ENCODE measurements at places on chromosomes 5 and 9.

GRCh38 chr5:10467281-10468198, 25.9 kb downstream of the ROPN1L start:
- DNase-seq = no peak

DNA sequence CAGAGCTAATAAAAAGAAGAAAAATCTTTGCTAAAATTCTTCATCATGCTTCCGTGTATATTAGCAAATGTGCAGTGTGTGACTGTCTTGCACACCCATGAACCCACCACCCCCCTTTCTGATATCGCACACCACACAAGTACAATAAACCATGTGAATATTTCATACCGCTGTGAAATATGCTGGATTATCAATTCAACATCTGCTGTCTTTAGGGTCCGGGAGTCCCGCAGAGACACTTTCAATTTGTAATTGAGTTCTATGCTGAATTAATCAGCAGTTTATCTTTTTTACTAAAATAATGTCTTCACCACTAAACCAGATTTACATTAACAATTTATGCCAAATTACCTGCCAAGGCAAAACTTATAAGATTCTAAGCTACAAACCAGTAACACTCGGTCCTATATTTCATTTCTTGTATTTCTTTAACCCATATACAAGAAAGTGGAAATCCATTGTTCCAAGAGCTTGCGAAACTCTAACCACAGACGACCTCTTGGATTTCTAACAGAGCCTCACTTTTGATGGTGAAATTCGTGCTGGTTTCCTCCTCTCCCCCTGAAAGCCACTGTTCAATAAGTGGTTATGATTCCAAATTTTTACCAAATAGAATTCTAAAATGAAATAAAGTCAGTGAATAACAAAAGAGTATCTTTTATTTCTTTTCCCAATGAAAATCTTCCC, 44.2 kb downstream of the PSMB7 start:
- no peak for DNase-seq

- no peak for DNase-seq
These were observed 397.8 kb downstream of the TLE4 start for GRCh38 chr9:79969393-79970145.

- DNase-seq = peak; percentile 11
These were observed 135.4 kb downstream of the WDR41 start for GRCh38 chr5:77356740-77357139.

- DNase-seq = no peak
These were observed 58.8 kb downstream of the MROH2B start for GRCh38 chr5:41012318-41012717.

DNA sequence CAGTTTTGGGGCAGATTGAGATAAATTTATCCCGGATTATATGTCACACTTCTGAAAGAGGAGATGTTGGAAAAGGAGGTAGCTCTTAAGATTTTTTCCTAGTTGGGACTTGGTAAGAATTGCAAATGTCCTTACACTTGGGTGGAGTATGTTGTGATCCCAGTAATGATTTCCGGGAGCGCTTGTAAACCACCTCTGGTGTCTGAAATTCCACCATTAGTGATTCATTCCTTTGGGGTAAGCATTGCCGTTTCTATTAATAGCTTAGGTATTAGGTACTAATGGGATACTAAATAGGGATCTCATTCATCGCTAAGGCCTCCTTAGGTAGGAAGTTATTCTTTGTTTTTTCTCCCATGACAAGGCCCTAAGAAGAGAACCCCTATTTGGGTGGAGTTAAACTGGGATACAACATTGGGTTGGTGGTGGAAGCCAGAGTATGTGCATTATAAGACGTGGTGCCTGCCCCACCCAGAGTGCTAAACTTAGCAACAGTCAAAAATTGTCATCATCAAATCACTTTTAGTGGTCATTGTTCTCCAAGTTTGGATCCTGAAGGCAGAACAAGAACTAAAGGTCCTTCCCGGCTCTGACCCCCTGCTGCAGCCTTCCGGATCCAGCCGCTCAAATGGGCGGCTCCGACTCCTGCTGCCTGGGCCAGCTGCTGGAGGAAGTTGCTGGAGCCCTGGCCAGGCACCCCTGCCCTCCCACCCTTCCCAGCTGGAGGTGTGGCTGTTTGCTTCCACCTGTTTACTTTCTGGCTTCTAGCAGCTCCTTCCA, 31.7 kb upstream of the DAB2IP start:
- no peak for DNase-seq

GRCh38 chr9:122095010-122095767, 2.1 kb upstream of the TTLL11 start:
- peak; percentile 54 for DNase-seq

GRCh38 chr9:135724186-135724787, 22.3 kb downstream of the KCNT1 start:
- DNase-seq = no peak

GRCh38 chr9:37408933-37409710, 13.4 kb upstream of the GRHPR start:
- DNase-seq = peak; percentile 43

- no peak for DNase-seq
These were observed 212.9 kb downstream of the ACTL7B start for GRCh38 chr9:108642871-108643270.

DNA sequence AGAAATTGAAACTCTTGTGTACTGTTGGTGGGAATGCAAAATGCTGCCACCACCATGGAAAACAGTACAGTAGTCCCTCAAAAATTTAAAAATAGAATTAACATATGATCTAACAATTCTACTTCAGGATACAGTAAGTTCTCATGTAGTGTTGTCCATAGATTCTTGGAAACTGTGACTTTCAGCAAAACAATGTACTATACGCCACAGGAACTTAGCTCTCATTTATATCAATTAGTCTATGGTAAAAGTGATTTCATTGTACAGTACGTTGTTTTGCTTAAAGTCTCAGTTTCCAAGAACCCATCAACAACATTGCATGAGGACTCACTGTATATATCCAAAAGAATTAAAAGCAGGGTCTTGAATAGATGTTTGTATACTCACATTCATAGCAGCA, 233.5 kb upstream of the GAS1 start:
- no peak for DNase-seq

- peak; percentile 64 for DNase-seq
These were observed 166.8 kb downstream of the ARHGEF28 start for GRCh38 chr5:73792687-73793320.

DNA sequence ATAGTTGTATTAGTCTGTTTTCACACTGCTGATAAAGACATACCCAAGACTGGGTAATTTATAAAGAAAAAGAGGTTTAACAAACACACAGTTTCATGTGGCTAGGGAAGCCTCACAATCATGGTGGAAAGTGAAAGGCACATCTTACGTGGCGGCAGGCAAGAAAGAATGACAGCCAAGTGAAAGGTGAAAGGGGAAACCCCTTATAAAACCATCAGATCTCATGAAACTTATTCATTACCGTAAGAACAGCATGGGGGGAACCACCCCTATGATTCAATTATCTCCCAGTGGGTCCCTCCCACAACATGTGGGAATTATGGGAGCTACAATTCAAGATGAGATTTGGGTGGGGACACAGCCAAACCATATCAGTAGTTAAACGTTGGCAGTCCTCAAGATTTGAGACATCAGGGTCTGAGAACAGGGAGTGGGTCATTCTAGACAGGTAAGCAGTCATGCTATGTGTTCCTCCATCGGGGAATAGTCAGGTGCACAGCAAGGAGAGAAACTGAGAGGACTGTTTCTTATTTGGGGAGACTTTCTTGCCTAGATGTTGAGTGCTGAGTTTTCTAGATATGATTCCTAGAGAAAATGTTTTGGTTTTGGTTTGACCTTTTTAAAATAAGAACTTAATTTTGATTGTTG, 45.8 kb upstream of the ENTREP1 start:
- peak; percentile 7 for DNase-seq

- DNase-seq = no peak
These were observed 103.3 kb downstream of the AUH start for GRCh38 chr9:91258451-91258850.

DNA sequence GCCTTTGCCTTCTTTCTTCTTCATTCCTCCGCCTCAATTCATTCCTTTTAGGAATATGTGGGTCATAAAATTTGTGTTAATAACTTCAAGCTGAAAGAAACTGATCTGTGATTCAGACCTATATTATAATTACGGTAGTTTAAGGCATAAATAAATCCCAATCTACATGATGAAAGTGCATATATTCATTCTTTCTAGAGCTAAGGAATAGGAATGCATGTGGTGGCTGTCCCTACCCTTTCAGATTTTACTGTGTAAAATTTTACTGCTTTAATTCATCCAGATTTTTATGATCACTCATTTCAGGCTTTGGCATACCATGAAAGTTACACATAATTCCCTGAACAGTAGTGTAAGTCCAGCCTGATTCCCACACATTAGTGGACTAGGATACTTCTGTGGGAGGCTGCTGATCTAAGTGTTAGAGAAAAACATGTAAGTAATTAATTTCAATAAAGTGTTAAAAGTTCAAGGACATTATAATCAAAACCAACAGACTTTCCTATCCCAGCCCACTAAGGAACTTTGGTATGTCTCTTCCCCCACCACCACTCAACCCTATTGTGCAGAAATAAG, 83.1 kb downstream of the HINT1 start:
- no peak for DNase-seq

GRCh38 chr9:112129246-112129645, 45.9 kb downstream of the SUSD1 start:
- DNase-seq = no peak

DNA sequence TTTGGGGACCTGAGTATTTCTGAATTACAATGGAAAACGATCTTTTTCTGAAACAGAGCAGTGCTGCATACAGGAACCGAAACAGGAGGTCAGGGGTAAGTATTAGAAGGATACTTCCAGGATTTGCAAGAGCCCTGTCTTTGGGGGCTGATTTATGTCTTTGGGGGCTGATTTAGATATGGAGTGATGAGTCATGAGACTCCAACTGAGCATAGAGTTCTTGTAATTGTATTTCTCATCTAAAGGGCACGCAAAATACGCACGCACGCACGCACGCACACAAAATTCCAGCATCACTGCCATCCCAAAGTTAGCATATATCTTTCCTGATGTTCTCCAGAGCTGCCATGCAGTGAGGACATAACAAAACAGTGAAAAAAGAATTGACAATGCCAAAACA, 414.8 kb upstream of the CCNH start:
- no peak for DNase-seq

DNA sequence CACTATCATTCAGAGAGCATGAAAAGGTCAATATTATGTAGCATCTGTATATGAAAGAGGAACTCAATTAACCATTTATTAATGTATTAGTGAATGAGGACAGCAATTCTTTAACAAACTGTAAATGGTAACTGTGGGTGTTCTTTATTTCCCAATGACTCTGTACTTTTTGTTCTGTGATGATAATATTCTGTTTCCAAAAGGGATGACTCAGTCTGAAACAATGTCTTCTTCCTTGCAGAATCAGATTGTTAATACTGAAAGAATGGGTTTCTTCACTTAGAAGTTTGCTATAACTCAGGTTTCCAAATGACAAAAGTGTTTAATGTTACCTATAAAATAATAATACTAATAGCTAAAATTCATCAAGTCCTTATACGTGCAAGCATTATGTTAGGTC, 1518.7 kb upstream of the WWC1 start:
- no peak for DNase-seq

DNA sequence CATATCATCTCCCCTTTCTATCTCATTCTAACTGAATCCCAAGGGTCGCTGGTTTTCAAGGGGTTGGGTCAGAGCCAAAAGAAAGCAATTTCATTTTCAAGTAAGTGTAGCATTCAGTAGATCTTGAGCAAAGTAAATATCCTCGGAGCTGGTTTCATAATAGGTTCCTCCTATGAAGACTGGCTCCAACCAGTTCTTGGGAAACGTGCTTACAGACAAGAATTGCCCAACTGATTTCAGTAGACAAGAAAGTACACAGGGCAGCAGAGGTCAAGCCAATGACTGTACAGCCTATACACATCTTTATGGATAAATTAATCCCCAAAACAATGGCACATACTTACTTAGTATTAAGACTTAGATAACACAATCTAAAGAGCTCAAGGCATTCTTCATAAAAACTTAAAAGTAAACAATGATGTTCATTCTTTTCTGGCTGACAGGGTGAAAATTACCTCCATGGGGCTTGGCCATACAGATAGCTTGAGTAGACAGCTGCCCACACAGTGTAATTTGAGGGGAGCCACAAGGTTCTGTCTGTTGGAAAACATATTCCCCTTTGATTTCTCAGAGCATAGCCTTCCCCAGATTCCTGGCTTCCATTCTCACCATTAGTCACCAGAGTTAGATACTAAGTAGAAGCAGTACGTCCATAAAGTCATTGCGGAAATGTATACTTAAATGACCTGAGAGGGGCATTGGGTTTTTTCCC, 163.9 kb downstream of the ARRDC3 start:
- no peak for DNase-seq

- DNase-seq = no peak
These were observed 15.0 kb downstream of the FER start for GRCh38 chr5:108762660-108763059.

DNA sequence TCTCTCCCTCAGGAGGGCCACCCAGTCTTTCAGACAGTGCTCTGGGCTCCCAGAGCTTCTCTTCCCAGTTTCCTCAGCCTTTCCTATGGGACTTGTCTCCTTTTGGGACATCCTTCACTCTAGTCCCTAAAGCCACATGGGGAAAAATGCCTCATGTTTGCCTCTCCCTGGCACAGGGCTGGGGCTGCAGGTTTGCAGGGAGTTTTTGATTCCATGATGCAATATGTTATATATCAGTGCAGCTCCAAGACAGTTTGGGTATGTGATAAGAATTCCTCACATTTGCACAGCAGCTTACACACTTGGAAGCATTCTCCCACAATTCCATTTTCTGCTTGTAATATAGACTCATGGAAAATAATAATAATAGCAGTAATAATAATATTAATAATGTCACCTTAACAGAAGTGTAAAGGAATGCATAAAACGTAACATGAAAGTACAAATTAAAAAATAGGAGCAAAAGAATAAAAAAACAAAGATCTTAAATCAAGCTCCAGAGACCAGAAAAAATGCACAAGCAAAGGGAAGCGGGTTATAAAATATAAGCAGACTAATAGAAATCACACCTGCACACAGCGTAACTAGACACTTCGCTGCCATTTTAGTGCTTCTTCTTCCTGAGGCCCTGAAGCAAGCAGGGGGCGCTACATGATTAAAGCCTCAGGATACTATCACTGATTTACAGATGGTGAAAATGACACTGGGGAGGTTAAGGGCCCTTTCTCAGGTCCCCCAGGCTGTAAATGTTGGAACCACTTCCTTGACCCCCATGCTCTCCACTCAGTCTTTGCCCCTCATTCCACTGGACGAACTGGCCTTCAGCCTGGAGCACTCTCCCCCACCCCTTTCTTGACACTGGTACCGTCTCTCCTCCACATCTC, 70.0 kb upstream of the IL17B start:
- DNase-seq = no peak

GRCh38 chr9:112239284-112239683, 64.2 kb upstream of the SUSD1 start:
- DNase-seq = no peak

GRCh38 chr5:60333005-60333571, 366.9 kb downstream of the DEPDC1B start:
- DNase-seq = no peak

GRCh38 chr9:19768798-19769197, 20.0 kb downstream of the SLC24A2 start:
- no peak for DNase-seq

Data from stimulated activated CD4-positive, alpha-beta T cell treated with anti-CD3 and anti-CD28 coated beads, Interleukin-2, amount 100 ng/mL, for 48 hours (primary cell).